ENCODE measurements at places on chromosomes 7 and 10. TPM values are rescaled to one million over a fixed set of nuclear protein-coding genes. Genes with fewer than 3 reads are reported as not detected.

FAM25A gene
- not detected for total RNA-seq

ENTPD1 gene
- total RNA-seq = 0.17 TPM

TSPAN12 gene
- total RNA-seq = 0.52 TPM

NODAL gene
- total RNA-seq = not detected

RAPGEF5 gene
- 0.18 TPM for total RNA-seq

EPO gene
- not detected for total RNA-seq

PRLHR gene
- total RNA-seq = not detected

THAP5 gene
- 18.0 TPM for total RNA-seq

PPP1R17 gene
- not detected for total RNA-seq

TRPV5 gene
- not detected for total RNA-seq

PTPRE gene
- total RNA-seq = 4.0 TPM

MYL10 gene
- total RNA-seq = not detected

WEE2 gene
- total RNA-seq = not detected

HKDC1 gene
- 12.9 TPM for total RNA-seq

NKX1-2 gene
- 0.07 TPM for total RNA-seq

GSTK1 gene
- 103 TPM for total RNA-seq

EPHB6 gene
- 0.17 TPM for total RNA-seq

NEUROD6 gene
- total RNA-seq = not detected

CDC14C gene
- total RNA-seq = not detected

POM121L12 gene
- not detected for total RNA-seq

EPHA1 gene
- total RNA-seq = not detected

TECTB gene
- total RNA-seq = not detected

HMX3 gene
- total RNA-seq = not detected

ACHE gene
- 2.6 TPM for total RNA-seq

LBX1 gene
- not detected for total RNA-seq

MKX gene
- total RNA-seq = not detected

PNLIPRP3 gene
- total RNA-seq = not detected

HACD1 gene
- total RNA-seq = 46.9 TPM

GSTO2 gene
- total RNA-seq = 2.3 TPM

All from A549 treated with ZK216348 at 1 μM for 4 hours (cell line).